ENCODE measurements at places on chromosomes 1 and 21. TPM values are rescaled to one million over a fixed set of nuclear protein-coding genes. Genes with fewer than 3 reads are reported as not detected.

GRCh38 chr1:33005838-33006421 is 30.8 kb downstream of the AK2 start:
- no peak for DNase-seq

DNA sequence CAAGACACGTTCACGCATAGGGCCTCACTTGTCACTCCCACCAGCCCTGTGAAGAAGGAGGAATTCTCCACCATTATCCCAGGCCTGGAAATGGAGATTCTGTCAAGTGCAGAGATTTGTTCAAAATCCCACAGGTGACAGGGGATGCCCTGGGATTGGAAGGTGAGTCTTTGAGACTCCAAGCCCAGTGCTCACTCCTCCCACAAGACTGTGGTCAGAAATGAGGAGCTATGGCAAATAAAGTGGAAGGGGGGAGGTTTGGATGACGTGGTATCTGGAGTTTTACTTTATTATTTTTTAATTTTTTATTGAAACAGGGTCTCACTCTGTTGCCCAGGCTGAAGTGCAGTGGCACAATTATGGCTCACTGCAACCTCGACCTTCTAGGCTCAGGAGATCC is 12.8 kb upstream of the FOXO6 start:
- DNase-seq: no peak

GRCh38 chr1:110258734-110259133 is 48.6 kb downstream of the KCNC4 start:
- DNase-seq: no peak

GRCh38 chr1:179082999-179083335 is 1.1 kb downstream of the TOR3A start:
- DNase-seq: no peak

- DNase-seq: no peak
These were observed 797 bp upstream of the USP1 start for GRCh38 chr1:62436039-62436465.

DNA sequence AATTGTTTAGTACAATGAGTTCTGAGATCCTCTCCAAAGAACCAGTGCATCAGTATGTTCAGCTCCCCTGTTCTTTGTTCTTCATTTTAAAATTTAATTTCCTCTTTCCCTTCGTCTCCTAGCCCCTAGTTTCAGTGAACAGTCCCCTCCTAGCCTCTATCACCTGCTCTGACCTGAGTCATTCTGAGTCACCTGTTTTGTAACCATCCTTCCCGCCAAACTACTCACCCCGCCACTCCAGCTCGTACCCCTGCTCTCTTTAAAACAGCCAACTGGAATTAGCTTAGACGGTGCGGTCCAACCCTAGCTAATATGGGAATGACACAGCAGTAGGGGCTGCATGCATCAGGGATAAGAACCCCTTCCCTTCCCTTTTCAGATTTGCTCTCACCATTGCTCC is 16.8 kb upstream of the ERVH48-1 start:
- no peak for DNase-seq

GRCh38 chr1:87129038-87129437 is 199.6 kb upstream of the LMO4 start:
- DNase-seq: no peak

DNA sequence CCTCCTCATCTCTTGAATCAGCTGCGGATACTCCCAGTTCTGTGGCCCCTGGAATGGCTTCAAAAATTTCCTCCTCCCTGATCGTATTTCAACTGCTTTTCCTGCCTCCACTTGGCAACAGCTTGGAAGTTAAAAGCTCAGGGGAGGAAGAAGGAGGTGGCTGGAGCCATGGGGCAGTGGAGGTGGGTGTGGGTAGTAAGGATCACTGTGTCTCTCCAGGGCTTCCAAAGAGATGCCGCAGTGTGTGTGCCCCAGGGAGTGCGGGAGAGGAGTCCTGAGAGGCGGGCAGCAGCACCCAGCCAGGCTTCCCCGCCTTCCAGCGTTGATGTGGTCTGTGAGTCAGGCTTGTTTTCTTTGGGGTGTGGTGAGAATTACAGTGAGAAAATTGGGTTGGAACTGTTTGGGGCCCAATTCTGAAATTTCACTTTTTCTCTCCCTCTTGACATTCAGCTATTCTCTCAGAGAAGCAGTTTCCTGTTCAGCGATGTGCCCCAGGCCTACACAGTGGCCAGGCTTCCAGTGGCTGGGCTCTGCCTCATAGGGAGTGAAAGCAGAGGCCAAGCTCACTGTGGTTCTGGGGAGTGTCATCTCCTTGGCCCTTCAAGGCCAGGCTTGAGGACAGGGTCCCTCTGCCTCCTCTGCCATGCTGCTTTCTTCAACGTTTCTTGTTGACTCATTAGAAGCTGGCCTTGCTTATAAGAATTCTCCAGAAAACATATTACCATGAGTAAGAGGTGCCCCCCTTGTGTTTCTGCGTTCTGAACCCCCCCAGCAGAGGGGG is 69.0 kb downstream of the PGM1 start:
- DNase-seq: no peak

DNA sequence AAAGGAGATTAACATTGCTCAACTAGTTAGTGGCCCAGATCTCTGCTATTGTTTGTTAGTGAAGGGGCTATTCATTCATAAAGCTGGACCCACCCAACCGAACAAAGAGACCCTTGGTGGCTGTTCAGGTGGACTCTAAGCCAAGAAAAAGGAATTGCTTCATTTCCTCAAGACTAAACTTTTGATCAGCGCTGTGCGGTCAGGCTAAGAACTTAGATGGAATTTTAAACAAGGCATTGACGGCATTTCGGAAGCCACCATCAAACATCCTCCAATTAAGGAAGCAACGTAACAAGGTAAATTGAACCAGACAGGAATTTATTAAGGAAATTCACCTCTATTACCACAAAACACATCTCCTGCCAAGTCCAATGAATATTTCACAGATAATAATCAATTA is 19.9 kb upstream of the SHCBP1L start:
- no peak for DNase-seq

DNA sequence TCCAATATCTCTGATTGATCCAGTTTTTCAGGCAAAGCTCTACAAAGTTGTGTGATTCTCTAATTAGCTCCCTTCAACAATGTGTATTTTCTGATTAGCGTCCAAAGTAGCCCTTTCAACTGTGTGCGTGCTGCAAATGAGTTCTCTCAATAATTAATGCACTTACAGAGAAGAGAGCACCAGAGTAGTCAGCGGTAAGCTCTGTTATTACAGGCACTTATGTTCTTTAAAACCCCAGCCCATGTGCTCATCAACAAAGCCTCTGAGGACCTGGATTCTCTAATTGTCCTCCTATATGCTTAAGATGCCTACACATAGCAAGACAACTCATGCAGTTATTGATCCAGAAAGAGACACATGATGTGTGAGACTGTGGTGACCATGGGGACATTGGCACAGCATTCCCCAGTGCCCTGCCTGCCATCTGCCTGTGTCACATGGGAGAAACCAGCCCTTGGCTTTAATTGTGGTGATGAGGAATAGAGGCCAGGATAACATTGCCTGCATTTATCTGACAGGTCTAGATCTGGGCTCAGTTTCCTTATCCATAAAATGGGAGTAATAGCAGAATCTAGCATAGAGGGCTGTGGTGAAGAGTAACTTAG is 151.7 kb downstream of the PCP4 start:
- no peak for DNase-seq

- no peak for DNase-seq
These were observed 26.6 kb upstream of the RD3 start for GRCh38 chr1:211518330-211519289.

DNA sequence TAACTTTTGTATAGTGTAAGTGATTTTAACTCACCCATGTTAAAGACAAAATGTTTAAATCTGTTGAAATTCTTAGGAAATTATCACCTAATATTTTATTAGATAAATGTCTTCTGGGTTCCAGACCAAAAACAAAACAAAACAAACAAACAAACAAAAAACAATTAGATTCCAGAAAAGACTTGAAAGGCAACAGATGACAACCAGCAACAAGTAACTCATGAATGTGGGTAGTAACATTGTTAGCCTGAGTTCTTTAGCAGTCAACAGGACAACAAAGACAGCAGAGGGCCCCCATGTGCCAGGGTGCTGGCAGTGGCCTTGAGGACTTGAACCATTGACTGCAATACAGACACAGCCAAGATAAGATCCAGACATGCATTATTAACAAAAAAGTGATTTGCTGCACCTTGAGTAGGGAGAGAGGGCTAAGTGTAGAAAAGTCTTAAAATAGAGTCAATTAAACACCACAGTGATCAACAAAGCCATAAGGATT is 2.4 kb upstream of the CD247 start:
- DNase-seq: no peak

DNA sequence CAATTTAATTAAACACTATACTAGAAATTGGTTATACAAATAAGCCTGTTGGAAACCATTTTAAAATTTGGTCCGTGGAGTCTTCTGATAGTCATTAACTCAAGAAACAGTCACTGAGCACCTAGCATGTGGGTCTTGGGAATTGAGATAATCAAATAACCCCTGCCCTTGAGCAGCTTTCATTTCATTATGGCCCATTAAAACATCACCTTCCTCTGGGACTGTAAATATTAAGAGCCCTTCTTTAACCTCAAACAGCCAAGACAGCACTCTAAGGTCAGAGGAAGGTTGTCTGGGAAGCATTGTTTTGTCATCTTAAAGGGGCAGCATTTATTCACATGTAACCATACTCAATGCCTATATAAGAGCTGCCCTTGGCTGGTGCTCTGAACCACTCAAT is 610.3 kb upstream of the USP24 start:
- DNase-seq: no peak

GRCh38 chr1:165629848-165630628 is 996 bp upstream of the MGST3 start:
- DNase-seq: no peak

DNA sequence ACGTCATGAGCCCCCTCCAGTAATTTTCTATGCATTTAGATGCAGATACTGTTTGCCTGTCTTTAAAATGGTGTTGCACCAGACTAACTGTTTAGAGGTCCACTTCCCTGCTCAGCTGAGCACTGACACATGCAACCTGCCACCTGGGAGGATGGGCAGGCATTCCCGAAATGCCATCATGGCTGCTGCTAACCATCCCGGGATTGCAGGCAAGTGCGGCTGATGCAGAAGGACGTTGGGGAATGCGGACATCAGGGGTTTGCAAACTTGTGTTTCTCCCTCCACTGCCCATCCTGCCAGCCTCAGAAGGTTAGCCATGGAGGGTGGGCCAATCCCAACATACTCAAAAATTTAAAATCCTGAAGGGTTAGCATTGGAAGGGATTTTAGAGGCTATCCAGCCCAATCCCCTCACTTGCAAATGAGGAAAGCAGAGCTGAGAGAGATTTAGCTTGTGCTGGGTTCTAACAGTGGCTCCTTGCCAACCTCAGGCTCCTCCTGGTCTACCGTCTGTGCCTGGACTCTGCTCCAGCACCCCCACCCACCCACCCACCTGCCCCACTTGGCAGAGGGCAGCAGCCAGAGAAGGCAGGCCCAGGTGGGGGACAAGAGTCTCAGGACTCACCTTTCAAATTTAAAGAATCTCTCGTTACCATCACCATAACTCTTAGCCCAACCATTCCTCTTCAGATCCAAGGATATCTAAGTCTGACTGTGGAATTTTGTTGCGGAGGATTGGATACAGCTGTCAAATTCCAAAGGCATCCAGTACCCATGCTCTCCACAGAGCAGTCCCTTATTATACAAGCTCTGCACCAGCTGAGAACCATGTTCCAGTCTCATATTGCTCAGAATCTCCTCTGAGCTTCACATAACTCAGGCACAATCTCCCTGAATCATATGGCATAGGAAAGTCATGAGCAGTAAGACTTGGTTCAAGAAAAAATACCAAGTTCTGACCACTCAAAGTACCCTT is 34.2 kb downstream of the HIVEP3 start:
- no peak for DNase-seq

DNA sequence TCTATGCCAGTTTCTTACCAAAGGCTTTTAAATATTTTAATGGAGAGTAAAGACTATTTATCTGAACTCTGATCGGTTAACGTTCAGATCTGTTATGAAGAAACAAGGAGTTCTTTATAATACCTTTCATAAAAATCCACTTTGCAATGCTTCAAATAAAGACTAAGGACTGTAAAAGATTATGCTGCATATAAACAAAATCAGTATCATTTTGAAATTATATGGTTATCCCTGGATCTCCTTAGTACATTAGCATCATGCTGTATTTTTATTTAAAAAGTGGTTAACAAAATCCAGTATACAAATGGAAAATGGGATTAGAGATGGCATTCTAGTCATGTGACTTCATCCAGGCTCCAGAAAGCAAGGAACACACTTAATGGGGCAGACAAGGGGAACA is 386.8 kb downstream of the LMO4 start:
- DNase-seq: no peak

GRCh38 chr1:13584876-13585611 is 1.4 kb downstream of the PDPN start:
- DNase-seq: no peak

- DNase-seq: no peak
These were observed 40.9 kb upstream of the LRRN2 start for GRCh38 chr1:204726478-204726877.

DNA sequence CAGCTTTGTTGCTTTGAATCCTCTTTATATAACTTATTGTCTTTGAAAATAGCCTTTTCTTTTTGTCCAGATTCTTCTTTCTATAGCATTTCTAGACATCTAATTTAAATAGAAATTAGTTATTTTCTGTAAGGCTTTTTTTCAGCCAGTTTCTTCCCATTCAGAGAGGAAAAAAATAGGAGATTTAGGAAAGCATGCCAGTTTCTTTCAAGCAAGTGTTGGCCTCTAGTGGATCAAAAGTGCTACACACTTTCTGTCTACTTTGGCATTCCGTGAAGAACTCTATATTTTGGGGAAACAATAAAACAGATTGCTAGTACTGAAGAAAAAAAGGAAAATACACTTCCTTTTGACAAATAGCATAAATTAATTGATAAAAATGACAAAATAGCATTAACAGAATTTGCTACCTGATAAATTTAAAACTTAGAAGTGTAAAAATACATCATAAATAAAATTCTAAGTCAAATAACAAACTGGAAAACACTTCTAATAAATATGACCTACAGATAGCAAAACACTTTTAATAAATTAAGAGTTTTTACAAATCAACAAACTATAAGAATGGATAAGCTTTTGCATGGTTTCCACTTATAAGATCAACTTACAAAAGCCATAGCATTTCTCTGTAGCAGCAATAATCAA is 13.1 kb upstream of the EXO1 start:
- DNase-seq: peak; percentile 32

Gene HPCAL4
- 1.3 TPM for polyA plus RNA-seq

Gene PTCH2
- polyA plus RNA-seq: 9.2 TPM

Gene LMX1A
- 3.3 TPM for polyA plus RNA-seq

Gene EXTL2
- polyA plus RNA-seq: 37.4 TPM

Gene SELL
- polyA plus RNA-seq: 2.9 TPM

Gene OR2L2
- 0.06 TPM for polyA plus RNA-seq

Gene FCRLB
- 0.59 TPM for polyA plus RNA-seq
